Cardiac septum (tissue), 1 donor: ENCODE measurements at places on chromosomes 7 and 10.
A peak's percentile ranks its signal among the peaks of the same experiment; 100 is the strongest.

DNA sequence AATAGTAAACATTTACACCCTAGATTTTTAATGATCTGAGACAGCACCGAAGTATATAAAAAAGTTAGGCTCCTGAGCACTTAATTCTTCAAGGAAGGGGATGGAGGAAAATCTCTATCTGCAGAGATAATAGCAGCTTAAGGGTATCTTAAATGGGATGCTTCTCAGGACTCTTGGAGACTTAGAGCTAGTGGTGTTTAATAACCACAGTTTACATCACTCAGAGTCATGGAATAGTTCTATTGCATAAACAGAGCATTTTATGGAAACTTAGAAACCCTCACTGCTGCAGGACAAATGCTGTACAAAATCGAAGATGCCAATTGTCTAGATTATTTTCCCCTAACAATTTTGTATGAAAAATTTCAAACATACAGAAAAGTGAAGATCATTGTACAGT lies 398.9 kb upstream of the GALNT17 start:
- DNase-seq, result no peak

GRCh38 chr7:51292596-51292995 lies 24.0 kb downstream of the COBL start:
- no peak for DNase-seq

DNA sequence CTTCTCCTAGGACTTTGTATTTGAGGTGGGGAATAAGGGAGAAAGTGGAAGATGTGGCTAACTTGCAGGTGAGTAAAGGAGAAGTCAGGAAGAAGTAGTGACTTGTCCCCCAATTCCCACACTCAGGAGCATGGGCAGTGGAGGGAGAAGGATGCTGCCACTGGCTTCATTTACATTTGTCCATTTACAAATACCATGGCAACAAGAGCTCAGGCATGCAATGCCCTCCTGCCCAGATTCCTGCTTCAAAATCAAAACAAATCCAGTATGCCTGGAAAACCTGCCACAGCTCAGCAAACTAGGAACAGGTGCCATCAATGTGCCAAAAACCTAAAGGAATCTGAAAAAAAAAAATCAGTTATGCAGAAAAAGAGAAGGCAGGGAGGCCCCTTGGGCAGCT lies 139.9 kb downstream of the KCNMA1 start:
- no peak for DNase-seq

DNA sequence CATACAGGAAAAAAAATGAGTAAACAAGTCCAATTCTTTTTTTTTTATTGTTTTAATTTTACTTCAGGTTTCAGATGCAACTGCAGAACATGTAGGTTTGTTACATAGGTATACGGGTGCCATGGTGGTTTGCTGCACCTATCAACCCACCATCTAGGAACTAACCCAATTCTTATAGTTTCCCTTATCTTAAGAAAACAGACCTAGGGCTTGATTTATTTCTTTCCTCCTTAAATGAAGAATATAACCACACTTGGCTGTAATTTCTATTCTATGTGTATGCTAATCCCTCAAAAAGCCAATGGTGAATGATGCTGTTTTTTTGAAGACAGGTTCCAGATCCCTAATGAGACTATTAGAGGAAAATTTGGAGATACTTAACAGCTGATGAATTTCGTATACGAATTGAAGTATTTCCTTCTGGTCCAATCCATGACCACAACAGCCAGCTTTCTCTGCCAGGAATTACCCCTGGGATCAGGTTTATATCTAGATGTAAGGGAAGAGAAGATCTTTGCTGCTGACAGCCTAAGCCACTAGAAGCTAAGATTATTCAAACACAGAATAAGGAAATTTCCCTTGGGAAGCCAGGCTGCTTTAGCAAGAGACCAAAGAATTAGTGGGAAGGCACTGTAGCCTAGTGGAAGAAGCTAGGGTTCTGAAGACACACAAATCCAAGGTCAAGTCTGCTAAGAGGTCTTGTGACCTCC lies 115.8 kb downstream of the INHBA start:
- no peak for DNase-seq

- DNase-seq, result no peak
Measured at GRCh38 chr7:28533267-28533666, 120.9 kb downstream of the CREB5 start.

- no peak for DNase-seq
Measured at GRCh38 chr10:63901228-63901627, 380.0 kb downstream of the REEP3 start.

GRCh38 chr10:77237120-77237519 lies 400.5 kb downstream of the KCNMA1 start:
- no peak for DNase-seq

DNA sequence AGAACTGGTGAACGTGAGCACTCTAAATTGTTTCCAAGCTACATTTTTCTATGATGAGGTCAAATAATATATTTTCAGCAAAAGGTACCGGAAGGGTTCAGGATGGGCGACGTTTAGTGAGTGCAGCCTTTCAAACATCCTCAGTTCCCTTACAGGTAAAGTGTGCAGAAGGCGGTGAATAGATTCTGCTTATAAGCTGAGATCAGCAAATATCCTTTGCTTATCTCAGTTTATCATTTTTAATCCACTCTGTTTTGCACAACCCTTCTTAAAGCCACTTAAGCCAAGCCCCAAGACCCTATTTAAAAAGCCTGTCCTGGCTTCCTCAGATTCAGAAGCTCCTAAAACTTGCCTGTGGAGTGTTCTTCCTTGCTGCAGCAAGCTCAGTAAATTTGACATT lies 103.1 kb upstream of the DGKB start:
- DNase-seq, result no peak

GRCh38 chr10:26296360-26296759 lies 79.8 kb downstream of the GAD2 start:
- no peak for DNase-seq

GRCh38 chr7:130912862-130913638 lies 179.0 kb upstream of the KLF14 start:
- DNase-seq, result peak; percentile 83
